ENCODE measurements at places on chromosomes 13 and 19. TPM values are rescaled to one million over a fixed set of nuclear protein-coding genes. Genes with fewer than 3 reads are reported as not detected.

GRCh38 chr19:41363371-41363752 lies 587 bp downstream of the B9D2 start:
- no peak for DNase-seq

DNA sequence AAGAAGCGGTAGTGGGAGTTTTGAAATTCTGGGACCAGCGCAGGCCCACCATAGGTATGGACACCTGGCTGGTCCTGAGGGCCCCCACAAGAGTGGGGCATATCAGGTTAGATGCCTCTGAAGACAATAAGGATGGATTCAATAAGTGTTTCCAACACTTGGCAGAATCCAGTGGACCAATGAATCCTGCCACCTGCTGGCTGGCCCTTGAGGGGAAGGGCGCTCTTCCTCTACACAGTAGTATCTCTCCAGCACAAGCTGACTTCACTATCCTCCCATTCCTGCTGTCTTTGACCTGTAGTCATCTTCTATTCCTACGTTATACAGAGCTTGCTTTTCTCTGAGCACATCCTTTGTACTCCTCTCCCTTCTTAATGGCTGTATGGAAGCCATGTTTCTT lies 199.7 kb upstream of the TSHZ3 start:
- DNase-seq = no peak

DNA sequence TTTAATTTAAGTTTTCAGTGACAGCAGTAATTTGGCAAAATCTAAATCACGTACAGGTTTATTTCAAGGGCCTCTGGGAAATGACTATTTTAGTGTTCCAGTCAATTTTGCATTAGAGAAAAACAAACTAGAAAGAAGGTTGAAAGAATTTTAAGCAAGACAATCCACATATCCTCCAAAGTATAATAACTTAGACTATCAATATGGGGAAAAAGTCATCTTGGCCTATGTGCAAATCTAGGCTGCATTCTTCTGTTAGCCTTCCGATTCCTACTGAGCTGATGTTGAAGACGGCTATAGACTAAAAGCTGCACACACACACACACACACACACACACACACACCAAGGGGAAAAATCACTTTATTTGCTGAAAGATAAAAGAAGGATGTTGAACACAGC lies 81.3 kb downstream of the SLITRK6 start:
- DNase-seq = no peak

The CD177 gene
- total RNA-seq = 0.91 TPM

DNA sequence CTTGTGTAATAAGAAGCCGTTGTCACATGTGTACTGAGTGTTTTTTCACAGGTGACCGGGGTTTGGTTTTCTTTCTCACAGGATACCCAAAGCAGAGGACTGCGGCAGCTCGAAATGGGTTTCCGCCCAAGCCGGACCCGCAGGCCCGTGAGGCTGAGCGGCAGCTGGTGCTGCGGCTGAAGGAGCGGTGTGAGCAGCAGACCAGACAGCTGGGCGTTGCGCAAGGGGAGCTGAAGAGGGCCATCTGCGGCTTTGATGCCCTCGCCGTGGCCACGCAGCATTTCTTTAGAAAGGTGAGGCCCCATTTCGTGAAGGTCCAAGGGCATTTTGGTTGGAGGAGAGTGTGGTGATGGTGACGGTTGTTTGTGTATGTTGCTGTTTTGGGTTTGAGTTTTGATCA lies 236.3 kb downstream of the SLC7A1 start:
- no peak for DNase-seq

DNA sequence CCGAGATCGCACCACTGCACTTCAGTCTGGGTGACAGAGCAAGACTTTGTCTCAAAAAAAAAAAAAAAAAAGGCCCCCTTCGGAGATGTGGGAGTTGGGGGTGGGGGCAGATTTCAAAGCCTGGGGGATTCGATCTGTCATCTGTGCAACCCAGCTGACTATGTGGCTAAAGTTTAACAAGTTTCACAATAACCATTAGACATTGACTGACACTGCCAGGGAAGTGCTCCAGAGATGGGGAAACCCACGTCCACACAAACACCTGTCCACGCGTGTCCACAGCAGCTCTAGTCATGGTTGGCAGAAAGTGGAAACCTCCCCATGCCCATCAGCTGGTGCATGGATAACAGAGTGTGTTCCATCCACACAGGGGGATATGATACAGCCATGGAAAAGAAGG lies 37.6 kb upstream of the HOMER3 start:
- no peak for DNase-seq

DNA sequence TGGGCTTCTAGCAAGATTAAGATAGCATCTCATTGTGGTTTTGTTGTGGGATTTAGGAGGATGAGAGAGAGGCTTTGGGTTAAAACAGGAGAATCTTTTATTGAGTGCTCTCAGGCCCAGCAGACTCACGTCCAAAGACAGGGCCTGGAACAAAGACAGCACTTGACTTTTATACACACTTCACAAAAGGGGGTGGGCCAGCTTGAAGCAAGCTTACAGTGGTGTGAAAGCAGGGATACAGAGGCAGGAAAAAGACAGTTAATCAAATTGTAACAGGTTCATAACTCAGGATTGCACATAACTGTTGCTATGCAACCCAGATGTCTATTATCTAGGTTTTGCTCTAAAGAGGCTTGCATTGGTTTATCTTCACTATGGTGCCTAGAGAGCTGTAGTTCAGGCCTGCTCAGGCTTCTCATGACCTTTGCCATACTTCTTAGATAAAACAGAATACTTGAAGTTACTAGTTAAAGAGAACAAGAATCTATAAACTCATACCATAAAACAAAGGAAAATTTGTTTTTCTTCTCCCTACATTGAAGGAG lies 42.2 kb upstream of the CEACAM21 start:
- no peak for DNase-seq

The ZNF568 gene
- total RNA-seq = 35.1 TPM

- no peak for DNase-seq
Observed at GRCh38 chr19:41415154-41415571, 12.0 kb downstream of the B3GNT8 start.

GRCh38 chr19:45693106-45693788 lies 781 bp downstream of the QPCTL start:
- peak; percentile 63 for DNase-seq

GRCh38 chr13:95874286-95874685 lies 178.9 kb downstream of the UGGT2 start:
- DNase-seq = no peak

Measured in cerebellum (tissue), 4 donors.